Stimulated activated CD4-positive, alpha-beta T cell treated with anti-CD3 and anti-CD28 coated beads, Interleukin-4, amount 100 ng/mL, for 24 hours (primary cell): ENCODE measurements at places on chromosomes 3 and 15.

DNA sequence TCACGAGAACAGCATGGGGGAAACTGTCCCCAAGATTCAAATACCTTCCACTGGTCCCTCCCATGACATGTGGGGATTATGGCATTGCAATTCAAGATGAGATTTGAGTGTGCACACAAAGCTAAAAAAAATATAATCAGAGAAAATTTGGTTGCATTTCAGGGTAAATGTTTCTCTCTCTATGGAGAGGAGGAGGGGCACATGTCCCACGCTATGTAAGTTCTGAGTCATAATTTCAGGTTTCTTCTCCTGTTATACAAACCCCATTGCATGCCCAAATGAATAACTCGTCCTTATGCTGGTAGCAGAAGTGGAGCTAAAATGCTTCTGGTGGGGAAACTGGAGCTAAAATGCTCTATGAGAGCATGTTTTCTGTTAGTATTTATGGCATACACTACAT, 209.7 kb upstream of the DCBLD2 start:
- DNase-seq = no peak

DNA sequence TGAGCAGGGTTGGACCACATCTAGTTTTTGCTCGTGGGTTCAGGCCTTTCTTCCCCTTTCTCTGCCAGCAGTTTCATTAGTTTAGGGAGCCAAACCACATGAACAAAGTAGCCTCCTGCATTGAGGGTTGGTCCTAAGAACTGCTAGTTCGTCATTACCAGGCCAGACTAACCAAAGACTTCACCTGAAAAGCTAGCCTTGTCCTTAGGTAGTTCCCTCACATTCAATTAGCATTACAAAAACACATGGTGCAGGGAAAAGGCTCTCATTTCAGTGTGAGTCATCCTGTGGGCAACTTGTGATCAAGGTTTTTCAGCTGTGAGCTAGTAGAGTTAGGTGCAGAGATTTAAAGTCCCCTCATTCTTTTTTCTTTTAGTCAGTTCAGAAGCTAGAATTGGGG, 279.3 kb upstream of the CTNNB1 start:
- no peak for DNase-seq

DNA sequence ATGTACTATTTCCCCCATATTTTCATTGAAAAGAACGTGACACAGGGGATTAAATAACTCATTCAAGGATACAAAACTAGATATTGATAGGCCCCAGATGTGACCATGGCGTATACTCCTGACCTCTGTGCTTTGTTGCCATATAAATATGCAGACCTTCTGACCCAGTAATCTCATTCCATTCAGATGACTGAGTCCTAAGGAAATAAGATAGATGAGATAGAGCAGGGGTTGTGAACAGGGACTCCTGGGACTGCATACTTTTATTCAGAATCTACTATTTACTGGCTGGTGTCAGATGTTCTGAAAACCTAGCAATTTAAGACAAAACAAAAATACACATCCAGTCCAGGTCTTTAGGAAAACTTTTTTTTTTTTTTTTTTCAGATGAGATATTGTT, 139.2 kb upstream of the MANF start:
- DNase-seq = no peak

- no peak for DNase-seq
Observed at GRCh38 chr15:63597038-63597790, at the start of gene FBXL22. Gene FBXL22 (plus strand): TSS chr15:63597387. CDS start chr15:63597393, 6 bp downstream.

GRCh38 chr3:4406746-4407568, 60.1 kb downstream of the SUMF1 start:
- no peak for DNase-seq

- no peak for DNase-seq
Observed at GRCh38 chr3:82240322-82240721, 478.9 kb upstream of the GBE1 start.

DNA sequence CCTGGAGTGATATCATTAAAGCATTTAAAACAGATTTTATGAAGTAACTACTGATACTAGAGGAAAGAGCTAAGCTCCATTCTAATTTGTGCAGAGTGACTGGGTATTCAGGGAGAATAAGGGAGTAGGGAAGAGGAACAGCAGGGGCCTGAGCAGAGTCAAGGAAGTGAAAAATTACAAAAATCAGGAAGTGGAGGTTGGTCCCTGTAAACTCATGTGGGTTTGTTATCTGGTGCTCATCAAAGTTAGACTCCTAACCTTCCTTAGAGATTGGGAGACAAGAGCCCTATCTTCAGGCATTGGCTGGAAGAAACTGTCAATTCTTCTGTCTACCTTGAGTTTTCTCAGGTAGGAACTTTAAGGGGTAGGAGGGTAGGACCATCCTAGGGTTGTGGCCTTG, 82.5 kb downstream of the NEK11 start:
- DNase-seq = no peak

GRCh38 chr3:35598804-35599203, 40.5 kb upstream of the ARPP21 start:
- DNase-seq = no peak

- no peak for DNase-seq
Observed at GRCh38 chr3:81823882-81824395, 62.5 kb upstream of the GBE1 start.

DNA sequence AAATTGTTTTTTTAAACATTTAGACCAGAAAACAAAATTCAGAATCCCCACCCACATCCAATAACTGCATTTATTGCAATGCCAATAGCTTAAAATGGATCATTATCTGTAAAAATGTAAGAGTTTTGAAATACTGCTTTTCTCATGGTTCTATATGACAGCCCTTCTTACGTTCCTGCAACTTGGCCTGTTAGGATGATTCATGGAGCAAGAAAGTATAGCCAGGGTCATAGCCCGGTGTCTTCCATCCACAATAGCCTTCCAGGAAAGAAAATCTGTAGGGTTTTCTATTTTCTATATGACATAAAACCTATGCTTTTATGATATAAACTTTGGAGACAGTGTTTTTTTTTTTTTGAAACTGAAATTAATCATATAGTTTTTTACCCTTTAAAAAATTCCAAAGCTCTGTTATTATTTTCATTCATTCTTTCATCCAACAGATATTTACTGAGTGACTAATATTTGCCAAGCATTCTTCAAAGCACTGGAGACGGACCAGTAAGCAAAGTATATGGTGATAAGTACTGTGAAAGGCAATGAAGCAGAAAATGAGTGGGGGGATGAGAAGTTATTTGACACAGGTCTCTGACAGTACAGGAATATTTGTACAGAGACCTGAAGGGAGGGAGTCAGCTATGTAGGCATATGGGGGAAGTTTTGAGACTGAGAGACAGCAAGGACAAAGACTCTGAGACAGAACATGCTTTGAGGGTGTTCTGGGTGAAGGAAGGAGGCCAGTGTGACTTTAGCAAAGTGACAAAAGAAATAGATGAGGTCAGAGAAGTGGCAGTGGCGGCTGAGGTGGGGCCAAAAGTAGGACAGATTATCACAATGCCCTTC, 29.0 kb upstream of the SLC2A2 start:
- no peak for DNase-seq

DNA sequence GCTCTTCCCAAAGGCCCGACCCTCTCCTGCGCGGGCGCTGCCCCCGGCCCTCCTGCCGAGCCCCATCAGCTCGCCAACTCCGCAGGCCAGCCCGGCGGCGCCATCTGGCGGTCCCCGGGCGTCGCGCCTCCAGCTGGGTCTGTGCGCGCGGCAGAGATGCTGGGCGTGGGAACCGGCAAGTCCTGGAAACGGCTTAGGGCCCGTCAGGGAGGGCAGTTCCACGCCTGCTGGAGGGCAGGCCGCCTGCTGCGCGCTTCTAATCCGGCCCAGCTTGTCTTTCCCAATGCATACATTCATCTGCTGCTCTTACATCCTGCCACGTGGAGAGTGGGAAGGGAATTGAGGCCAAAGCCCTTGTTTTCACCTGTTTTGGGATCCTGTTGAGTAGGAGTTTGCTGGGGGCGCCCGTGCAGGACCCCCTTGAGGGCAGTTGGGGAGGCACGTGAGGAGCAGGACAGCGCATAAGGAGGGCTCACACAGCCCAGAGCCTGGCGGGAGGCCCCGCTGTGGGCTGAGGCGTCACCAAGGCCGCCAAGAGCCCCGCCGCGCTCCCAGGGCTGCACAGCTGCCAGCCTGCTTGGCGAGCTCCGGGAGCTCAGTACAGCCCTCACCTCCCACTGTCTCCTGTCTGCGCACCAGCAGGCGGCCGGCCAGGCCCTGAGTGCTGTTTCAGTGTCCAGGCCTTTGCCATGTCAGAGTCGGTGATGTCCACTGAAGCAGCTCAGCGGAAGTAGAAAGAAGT, 165.6 kb downstream of the NSMCE3 start:
- DNase-seq = peak; percentile 58

DNA sequence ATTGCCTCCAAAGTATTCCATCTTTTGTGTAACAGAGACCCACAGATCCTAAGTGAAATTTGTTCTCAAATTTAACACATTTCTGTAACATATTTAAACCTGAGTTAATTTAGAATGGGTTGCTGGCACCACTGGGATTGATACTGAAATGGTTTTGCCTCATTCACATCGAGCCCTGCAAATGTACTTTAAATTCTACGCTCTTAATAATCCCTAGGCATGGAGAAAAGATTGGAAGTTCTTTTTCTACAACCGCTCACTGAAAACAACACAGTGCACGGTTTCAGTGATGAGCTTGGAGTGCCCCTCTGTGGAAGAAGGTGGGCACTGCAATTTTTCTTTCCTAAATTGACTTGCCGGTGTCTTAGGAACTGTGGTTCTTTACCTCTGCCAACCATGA, 109.9 kb upstream of the ATP11B start:
- peak; percentile 61 for DNase-seq

DNA sequence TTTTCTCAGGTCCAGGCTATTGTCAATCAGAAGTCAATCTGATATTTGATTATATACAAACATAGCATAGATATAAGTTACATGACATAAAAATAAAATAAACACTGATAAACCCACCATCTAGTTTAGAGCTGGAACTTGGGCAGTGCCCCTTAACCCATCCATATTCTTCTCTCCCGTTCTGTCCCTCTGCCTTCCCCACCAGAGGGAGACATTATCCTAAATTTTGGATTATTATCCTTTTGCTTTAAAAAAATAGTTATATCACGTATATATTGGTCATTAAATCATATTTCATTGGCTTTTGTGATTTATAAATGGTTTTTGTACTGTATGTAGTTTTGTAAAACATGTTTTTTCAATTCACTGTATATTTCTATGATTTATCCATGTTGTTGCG, 107.9 kb downstream of the GMPS start:
- DNase-seq = no peak

DNA sequence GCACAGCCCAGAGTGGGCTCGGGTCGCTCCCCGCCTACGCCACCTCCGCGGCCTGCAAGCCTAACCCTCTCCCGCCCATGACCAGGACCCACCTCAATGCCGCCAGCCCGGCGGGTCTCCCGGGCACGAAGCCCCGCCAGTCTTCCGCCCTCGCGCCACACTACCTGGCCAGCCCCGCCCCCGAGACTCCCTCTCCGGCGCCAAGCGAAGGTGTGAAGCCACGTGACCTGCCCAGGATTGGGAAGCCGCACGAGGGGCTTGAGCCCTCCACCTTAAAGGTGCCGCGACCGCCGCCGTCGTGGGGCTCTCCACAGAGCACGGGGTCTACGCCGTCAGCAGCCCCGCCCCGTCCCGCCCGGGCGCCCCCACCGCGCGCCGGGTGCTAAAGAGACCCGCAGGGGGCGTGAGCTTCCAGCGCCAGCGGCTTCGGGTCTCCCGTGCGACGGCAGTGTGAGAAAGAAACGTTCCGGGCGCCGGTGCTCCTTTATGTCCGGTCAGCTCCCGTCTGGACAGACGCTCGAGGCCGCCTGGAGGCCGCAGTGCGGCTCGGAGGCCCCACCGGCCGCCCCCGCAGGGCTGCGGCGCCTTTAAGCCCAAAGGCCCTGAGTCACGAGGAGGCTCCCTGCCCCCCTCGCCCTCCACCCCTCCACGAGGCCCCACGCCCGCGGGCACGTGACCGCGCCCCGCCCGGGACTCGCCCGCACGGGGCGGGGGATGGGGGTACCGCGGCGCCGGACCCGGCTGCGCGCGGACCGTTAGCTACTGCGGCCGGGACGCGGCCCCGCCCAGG, at the start of gene CPEB1:
CPEB1 (minus strand) TSS at position 319 of the 790 bp plus-strand sequence. CDS start 18,904 bp downstream, outside the sequence.
- DNase-seq = peak; percentile 52

- DNase-seq = no peak
Observed at GRCh38 chr3:134864636-134865035, 69.6 kb downstream of the EPHB1 start.

DNA sequence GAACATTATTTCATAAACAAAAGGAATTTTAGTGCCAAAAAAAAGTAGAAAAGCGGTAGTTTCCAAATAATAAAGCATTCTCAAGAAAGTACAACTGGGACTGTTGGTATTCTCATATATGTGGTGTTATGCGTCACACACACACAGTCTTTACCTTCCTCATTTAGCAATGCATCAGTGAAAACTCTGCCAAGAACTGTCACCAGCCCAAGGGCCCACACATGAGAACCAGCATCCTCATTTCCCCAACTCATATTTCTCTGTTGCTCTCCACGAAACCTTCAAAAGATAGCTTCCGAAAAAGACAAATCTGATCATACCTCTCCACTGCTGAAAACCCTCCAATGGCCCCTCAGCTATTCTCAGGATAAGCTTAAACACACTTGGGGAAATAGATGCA, 150.7 kb downstream of the CADPS start:
- DNase-seq = no peak

DNA sequence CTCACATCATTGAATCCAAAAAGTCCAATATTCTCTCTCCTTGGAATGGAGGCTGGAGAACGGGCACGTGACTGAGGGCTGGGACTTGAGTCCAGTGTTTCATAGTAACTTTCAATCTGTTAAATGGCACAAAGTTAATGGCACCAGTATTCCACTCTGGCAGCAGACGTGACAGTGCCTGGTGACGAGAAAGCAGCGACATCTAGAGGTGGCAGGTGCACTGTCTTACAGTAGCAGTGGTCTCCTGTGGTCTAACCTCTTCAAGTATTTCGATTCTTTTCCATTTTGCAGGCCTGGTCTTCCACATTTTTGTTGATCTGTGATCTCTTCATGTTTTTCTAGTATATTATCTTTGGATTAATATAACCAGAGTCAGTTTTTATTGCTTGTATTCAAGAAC, 107.1 kb downstream of the OXSM start:
- DNase-seq = no peak

- no peak for DNase-seq
Observed at GRCh38 chr15:88124199-88124598, 132.3 kb downstream of the NTRK3 start.

- DNase-seq = no peak
Observed at GRCh38 chr3:105843994-105844393, 24.8 kb downstream of the CBLB start.

GRCh38 chr3:156059950-156060501, 60.4 kb upstream of the KCNAB1 start:
- DNase-seq = no peak

DNA sequence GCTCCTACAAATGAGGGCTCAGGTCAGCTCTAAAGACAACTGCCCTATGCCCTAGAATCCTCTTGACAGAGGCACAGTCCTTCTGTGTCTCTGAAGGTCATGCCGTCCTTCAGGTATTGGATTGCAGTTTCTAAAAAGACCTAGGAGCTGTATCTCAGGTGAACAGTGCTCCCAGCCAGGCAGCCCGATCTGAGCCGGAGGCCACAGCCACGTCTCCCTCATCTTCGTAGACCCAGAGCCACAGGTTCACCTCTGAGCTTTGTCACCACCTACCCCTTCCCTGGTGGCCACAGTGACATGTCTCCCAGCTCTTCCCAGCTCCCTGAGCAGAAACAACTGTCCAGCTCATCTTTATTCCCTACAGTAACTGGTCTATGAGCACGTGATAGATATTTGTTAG, 228.0 kb downstream of the VPS13C start:
- no peak for DNase-seq
